ENCODE measurements at places on chromosomes 11 and 22.

- peak; percentile 49 for DNase-seq
Measured at GRCh38 chr22:37021710-37022482, 2.4 kb downstream of the MPST start.

DNA sequence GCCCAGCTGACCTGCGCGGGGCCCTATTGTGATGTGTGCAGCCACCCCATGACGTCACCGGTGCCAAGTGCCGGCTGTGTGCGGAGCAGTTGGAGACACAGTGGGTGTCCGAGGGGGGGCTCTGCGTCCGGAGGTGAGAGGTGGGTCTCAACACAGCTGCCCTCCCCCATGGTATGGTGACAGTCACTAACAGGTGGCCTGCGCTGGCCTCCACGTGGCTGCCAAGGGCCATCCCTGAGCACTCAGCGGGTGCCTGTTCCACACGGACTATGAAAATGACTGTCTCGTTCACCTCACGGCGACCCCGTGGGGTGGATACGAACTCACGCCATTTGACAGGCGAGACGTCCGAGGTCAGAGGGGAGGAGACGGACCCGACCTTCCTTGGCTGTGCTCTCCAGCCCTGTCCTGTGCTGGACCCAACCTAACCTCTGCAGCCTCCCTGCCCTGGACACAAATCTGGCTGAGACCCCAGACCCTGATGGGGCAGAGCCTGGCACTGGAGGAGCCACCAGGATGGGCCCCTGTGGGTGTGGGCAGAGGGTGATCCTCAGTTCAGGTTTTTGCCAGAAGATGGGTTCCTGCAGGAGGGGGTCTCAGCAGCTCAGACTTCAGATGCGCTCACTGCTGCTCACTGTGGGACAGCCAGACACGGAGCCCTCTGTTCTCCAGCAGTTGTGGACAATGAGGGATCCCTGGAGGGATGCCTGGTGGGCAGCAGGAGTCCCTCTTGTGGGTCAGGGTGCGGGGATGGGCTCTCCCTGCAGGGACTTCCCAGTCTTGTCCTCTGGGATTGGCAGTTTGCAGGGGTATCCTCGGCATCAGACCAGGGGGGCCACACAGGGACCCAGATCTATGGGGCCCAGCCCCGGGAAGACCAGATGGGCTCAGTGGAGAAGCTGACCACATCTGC is 6.3 kb downstream of the HRAS start:
- DNase-seq = no peak

DNA sequence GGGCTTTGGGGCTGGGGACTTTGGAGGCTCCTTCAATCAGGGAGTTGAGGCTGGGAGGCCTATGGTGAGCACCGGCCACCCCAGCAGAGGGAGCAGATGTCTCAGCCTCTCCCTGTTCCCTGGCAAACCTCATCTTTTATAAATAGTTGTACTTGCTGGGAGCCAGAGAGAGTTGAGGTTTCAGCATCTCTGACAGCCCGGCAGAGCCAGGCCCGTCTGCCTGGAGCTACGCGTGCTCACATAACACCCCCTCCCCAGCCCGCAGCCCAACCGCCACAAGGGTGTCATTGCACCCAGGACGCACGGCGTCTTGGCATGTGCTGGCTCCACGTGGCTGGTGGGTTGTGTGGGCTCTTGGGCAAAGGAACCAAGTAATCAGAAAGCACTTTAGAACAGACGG is 127.1 kb downstream of the CHST1 start:
- DNase-seq = no peak

DNA sequence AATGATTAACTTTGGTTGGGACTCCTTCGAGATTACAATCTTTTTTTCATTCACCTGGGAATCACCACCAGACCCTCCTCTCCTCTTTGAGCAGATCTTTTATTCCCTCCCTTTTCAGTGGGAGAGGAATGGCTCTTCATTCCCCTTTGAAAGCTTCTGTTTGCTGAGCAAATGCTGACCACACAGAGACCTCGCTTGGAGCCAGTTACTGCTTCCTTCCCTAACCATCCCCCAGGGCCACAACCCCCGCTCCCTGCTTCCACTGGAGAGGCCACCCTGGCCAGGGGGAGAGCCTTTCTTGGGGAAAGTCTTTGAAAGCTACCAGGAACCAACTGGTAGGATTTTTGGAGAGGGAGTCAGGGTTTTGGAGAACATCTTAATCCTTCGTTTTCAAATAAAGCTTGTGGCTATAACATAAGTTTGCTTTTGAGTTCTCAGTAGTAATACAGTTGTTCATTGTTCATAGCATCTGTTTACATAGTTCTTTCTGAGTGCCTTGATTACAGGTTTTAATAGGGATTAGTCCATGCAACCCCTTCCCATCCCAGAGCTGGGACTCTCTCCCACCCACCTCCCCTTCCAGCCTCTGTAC is 138.4 kb downstream of the DBX1 start:
- DNase-seq = no peak

- DNase-seq = no peak
Measured at GRCh38 chr22:32409977-32410376, 2.1 kb downstream of the RTCB start.

DNA sequence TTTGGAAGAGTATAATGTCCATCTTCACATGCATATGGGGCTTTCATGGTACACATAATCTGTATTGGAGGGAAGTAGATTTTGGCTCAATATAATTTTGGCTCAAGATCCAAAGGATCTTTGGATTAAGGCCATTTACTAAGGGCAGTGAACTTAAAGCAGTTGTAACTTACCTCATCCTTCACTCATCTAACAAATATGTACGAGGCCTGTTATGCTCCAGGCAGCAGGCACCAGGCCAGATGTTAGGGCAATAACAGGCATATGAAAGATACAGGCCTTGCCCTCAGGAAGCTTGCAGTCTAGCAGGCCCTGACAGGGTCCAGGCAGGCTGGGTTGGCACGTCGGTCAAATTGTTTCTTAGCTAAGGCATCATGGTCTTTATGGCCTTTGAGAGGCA is 44.6 kb downstream of the LIF start:
- DNase-seq = no peak

DNA sequence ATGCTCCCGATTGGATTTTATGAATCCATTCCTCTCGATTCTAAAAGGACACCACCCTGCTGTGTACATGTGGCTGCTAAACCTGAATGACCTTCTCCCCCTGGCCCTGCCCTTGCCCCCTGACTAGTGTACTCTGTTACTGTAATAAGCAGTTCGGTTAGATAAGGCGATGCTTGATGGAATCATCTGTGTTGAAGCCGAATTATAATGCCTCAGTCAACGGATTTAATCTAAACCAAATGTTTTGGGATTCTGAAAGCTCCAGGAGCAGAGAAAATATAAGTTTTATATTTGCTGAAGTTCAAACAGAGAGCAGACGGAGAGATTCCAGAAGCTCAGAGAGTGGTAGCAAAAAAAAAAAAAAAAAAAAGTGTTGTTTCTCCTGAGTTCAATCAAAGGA is 275.4 kb upstream of the MPPED2 start:
- no peak for DNase-seq

GRCh38 chr11:106032861-106033260 is 10.8 kb upstream of the MSANTD4 start:
- DNase-seq = no peak

DNA sequence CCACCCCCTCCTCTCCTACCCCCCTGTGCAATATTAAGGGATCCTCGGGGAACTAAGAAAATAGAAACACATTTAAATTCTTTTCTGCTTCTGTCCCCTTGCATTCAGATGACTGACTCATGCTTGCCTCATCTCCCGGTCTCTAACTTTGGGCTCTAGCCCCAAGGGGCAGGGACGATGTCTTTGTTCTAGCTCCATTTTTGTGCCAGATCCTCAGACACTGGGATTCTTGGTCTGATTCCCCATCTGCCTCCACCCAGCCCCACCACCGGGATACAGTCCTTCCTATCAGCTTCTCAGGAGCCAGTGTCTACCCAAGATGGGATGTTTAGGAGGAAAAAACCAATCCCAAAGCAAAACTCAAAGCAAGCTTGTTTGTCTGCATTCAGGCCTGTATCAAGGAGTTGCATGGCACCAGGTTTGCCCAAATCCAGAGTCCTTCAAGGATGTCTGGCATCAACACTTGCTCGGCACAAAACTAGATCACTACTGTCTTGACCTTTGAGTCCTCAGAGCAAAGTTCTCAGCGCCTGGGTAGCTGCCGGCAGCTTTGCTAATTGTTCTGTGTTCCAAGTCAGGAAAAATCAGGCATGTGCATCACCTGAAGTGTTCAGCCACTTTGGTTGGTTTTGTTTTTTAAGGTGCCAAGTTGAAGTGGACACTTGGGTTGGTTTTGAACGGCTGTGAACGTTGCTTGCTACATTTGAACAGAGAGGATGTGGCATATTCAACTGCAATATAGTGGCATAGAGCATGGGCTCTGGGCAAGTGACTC is 212.8 kb downstream of the DSCAML1 start:
- no peak for DNase-seq

DNA sequence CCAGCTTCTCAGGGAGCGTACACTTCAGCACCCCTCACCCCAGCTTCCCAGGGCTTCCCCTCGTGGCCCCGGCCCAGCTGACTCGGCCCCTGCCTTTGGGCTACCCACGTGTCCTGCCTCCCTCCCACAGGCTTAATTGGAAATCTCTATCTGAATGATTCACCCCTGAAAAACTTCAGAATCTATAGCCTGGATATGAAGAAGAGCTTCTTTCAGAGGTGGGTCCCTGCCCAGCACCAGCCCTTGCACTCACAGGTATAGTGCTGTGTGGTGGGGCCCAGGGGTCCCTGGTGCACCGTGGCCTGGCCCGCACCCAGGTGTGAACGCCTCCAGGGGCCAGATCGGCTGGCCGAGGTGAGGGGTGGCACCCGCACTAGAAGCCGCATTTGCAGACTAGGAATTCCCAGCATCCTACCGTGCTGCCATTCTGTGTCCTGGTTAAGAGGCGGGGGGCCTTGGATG is 38.4 kb downstream of the B3GAT1 start:
- DNase-seq = no peak

- no peak for DNase-seq
Measured at GRCh38 chr11:88300888-88301487, 36.5 kb downstream of the CTSC start.

GRCh38 chr11:73394416-73395296 is 18.5 kb downstream of the RELT start:
- DNase-seq = no peak

- DNase-seq = peak; percentile 26
Measured at GRCh38 chr22:39773976-39774539, 119.5 kb downstream of the ENTHD1 start.

DNA sequence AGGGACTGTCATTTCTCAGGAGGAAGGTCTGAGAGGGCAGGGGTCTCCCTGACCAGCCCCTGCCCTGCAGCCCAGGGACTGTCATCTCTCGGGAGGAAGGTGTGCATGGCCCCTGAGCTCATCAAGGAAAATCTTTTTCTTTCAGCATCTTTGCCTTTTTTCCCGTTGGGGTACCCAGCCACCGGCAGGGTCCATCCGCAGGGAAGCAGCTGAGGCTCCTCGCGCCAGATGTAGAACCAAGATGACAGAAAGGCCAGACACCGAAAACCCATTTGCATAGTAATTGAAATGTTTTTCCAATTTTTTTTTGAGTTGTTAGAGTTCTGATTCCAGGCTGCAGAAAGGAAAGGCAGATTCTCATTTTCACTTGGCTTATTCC is 613.9 kb downstream of the TBC1D22A start:
- DNase-seq = no peak

DNA sequence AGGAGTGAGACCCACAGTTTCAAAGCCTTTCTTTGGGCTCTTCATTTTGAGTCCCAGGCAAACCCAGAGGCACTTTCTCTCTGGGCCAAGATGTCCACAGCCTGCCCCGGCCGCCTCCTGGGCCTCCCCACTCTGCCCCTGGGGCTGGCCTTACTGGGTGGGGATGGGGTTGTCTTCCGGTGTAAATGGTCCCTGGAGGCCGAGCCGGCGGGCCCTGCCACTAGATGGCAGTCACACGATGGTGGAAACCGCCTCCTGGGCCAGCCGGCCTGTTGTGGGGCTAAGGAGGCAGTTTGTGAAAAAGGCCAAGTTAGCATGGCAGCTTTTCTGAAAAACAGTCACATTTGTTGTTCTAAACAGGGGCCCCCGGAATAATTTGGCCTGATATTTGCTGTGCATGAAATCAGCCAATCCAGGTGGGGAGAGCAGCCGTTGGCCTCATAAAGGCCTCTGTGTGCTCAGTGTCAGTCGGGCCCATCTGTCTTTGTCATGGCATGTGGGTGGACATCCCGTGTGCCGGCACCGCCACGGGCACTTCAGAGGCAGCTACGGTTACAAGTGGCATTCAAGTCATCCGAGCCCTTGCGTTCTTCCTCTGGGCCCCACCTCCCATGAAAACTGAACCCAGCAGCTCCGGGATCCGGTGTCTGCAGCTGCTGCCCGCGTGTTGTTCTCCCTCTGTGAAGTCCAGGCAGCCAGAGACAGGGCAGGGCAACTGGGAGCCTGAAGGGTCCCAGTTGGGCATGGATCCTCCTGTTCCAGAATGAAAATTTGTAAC is 6.5 kb downstream of the MRPL23 start:
- DNase-seq = no peak

- no peak for DNase-seq
Measured at GRCh38 chr11:128205796-128206195, 381.6 kb downstream of the ETS1 start.

- DNase-seq = no peak
Measured at GRCh38 chr22:50737728-50738648, at the start of gene ACR. ACR (plus strand) TSS chr22:50738204; CDS start chr22:50738236, 32 bp downstream.

- no peak for DNase-seq
Measured at GRCh38 chr11:128898580-128899344, 7.6 kb downstream of the KCNJ5 start.

- DNase-seq = no peak
Measured at GRCh38 chr22:37331034-37331428, 48.7 kb downstream of the CYTH4 start.

DNA sequence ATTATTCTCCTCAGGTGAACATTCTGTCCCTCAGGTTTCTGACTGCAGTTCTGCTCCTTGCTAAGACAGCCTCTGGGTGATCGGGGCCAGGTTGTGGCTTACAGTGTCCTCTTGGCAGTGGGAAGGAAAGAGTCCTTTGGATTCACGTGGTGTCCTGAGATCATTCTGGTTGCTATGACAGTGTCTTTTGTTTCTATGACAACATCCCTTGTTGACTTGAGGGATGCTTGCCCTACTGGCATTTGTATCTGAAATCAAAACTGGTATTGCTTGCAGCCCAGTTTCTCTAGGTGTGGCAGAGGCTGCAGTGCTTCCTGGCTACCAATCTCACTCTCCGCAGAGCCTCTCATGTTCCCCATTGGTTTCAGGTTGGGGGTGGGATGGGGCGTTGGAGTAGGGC is 151.8 kb upstream of the CCDC90B start:
- DNase-seq = no peak

GRCh38 chr22:39275814-39276439 is 31.1 kb upstream of the PDGFB start:
- DNase-seq = no peak

- no peak for DNase-seq
Measured at GRCh38 chr11:90332415-90332814, 109.6 kb upstream of the CHORDC1 start.

DNA sequence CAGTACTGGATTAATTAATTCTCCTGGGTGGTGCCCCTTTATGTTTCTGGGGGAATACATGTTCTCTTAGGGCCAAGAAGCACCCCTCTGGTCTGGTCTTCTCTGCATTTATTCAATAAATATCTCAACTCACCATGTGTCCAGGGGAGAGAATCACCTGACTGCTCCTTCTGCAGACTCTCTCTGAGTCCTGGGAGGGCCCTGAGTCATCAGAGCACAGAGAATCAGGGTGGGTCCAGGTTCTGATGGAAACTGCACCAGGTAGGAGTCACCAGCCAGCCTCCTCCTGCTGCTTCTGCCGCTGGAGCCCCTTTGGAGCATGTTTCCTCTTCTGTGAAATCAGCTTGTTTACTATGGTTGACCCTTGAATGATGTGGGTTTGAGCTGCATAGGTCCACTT is 107.7 kb upstream of the PLET1 start:
- no peak for DNase-seq

GRCh38 chr11:67410984-67411784 is 4.3 kb upstream of the CARNS1 start:
- no peak for DNase-seq

- DNase-seq = no peak
Measured at GRCh38 chr11:72160319-72160718, 24.8 kb downstream of the FOLR3 start.
